ENCODE measurements at places on chromosomes 3 and 15. TPM values are rescaled to one million over a fixed set of nuclear protein-coding genes. Genes with fewer than 3 reads are reported as not detected.

Gene GOLGA6L7
- not detected for total RNA-seq

Gene GABRR3
- total RNA-seq, result not detected

Gene CCDC33
- total RNA-seq, result 1.5 TPM

Gene DUOXA2
- total RNA-seq, result not detected

Gene ATP6V1A
- total RNA-seq, result 29.4 TPM

Gene GOLGA8K
- not detected for total RNA-seq

Gene STAC
- total RNA-seq, result 7.3 TPM

Gene BFSP2
- 0.27 TPM for total RNA-seq

Gene SYNPR
- not detected for total RNA-seq

Gene ADAMTS7
- 2.0 TPM for total RNA-seq

Gene CLDN1
- 2.2 TPM for total RNA-seq

Gene MFAP1
- 25.8 TPM for total RNA-seq

Gene ALS2CL
- 8.0 TPM for total RNA-seq

Gene DNASE1L3
- total RNA-seq, result not detected

Gene TOMM70
- 72.8 TPM for total RNA-seq

Gene ARL6
- total RNA-seq, result 9.5 TPM

Gene POLG
- 82.3 TPM for total RNA-seq

Gene CCDC9B
- total RNA-seq, result 47.7 TPM

Gene PPP1R14D
- total RNA-seq, result not detected

Gene SPESP1
- total RNA-seq, result 16.2 TPM

Gene SLC22A14
- 0.29 TPM for total RNA-seq

Gene DNAH1
- 8.1 TPM for total RNA-seq

Gene POLQ
- total RNA-seq, result 13.3 TPM

Gene SNX22
- 1.9 TPM for total RNA-seq

Gene CCR9
- not detected for total RNA-seq

Gene CAPN7
- total RNA-seq, result 31.2 TPM

Gene CCR4
- not detected for total RNA-seq

Gene GOLGA8G
- total RNA-seq, result 0.34 TPM

Gene TUSC7
- not detected for total RNA-seq

Gene RASL12
- total RNA-seq, result 0.60 TPM

Gene STRC
- not detected for total RNA-seq

Gene UROC1
- total RNA-seq, result not detected

Gene RARRES1
- not detected for total RNA-seq

Gene TCTA
- 14.8 TPM for total RNA-seq
